NCI-H1417 (cell line): ENCODE measurements at places on chromosomes 2 and 18.

DNA sequence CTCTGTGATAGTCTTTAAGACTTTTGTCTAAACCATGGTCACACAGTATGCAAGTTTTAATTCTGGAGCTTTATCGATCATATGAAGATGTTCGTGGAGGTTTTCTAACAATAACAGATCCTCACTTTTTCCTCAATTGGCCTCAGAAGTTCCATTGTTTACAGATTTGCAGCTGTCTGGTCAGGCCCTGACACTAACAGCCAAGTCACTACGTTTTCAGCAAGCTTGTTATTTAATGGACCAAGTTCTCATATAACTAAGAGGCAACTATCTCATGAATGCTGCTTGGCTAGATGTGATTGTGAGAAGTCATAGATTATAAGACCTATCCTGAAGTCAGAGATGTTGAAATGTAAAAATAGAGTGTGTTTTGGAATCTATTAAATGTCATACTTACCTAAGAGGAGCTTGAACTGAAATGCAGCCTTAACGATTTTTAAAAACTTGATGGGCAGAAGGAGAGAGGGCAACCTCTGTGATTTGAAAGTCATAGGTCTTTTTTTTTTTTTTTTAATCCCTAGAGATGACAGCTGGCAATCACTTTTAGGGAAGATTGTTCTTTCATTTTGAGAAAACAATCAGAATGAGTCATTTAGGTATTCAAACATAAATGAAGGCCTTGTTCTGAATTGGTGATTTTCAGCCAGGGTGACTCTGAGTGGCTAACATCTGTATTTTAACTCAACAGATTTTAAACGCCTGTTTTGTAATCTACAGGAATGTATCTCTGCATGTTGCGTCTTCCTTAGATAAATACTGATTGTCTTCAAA, 48.4 kb upstream of the NEMP2 start:
- DNase-seq, result no peak

DNA sequence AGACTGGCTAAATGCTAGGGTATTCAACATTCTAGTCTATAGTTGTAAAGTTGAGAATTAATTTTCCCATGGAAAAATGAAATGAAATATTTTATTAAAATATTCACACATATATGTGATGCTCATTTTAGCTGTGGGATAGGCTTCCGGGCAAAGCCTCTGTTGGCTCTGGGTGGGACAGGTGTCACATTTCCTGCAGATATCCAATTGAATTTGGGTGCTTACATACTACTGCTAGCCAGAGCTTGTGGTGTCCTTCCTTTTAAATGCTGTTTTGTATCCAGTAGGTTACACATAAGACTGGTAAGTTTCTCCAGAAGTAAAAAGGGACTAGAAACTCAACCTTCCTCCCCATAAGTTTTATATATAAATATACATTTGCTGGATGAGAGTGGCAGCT, 73.8 kb downstream of the RPRM start:
- no peak for DNase-seq

GRCh38 chr18:68417166-68417799, 297.6 kb downstream of the TMX3 start:
- no peak for DNase-seq

GRCh38 chr2:12269041-12269972, 447.4 kb upstream of the TRIB2 start:
- no peak for DNase-seq

- DNase-seq, result no peak
These were observed 64.5 kb upstream of the RPE start for GRCh38 chr2:209937893-209938292.

DNA sequence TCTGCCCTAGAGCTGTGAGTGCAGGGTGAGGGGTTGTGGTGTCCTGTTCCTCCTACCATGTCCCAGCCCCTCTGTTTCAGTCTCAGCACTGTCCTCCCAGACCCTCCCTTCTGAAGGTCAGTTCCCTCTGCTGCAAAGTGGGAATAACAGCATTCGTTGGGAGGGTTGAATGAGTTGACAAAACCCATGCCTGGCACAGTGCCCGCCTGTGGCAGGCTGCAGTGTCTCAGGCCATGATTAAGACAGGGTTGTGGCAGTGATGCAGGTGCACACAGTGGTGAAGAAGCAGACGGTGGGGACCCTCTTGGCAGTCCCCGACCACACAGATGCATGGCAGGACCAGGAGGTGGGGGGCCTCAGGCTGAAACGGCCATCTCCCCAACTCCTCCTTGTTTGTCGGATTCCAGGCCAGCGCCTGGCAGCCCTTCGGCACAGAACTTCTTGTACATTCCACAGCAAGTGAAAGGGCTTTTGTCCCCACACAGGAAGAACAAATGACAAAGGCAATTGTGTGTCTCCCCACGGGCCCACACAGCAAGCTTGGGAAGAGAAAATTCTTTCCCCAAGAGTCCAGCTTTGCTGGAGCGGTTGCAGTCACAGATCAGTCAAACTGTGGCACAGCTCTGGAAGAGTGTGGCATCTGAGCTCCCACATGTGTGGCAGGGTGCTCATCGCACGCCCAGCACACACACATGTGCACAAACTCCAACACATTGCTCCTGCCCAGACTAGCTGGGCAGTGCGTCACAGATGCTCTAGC, 92.0 kb upstream of the MSH2 start:
- DNase-seq, result peak; percentile 43

DNA sequence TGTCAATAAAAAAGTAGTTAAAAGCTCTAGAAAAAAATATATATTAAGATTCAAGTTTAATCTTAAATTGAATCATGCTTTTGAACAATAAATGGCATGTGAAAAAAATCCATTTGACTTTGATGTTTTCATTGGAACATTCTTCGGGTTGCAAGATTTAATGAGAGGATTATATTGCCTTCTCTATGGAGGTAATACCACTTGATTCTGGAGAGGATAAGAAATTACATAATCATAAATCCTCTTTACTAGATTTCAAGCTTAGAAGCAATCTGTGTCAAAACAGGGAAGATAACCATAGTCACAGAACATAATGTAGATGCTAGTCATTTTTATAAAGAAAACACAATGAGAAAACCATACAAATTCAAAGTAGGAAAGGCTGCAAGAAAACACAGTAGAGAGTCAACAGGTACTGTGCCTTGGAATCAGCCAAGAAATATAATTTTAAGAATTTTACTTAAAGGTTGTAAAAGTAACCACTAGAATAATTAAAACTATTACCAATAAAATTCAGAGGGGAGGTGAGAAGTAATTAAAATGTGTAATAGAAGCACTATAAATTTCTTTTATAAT, 18.7 kb upstream of the MAPRE2 start:
- DNase-seq, result no peak
